Karpas-422 (cell line): ENCODE measurements at places on chromosomes 12 and 14. TPM values are rescaled to one million over a fixed set of nuclear protein-coding genes. Genes with fewer than 3 reads are reported as not detected.
A peak's percentile ranks its signal among the peaks of the same experiment; 100 is the strongest.

DNA sequence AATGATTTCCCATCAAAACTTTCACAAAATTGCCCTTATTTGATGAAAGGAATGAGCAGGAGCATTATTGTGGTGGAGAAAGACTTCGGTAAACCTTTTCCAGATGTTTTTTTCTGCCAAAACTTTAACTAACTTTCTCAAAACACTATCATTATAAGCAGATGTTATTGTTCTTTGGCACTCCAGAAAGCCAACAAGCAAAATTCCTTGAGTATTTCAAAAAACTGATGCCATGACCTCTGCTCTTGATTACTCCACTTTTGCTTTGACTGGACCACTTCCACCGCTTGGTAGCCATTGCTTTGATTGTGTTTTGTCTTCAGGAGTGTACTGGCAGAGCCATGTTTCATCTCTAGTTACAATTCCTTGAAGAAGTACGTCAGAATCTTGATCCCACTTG, 29.7 kb upstream of the RAB21 start:
- peak; percentile 19 for DNase-seq

DNA sequence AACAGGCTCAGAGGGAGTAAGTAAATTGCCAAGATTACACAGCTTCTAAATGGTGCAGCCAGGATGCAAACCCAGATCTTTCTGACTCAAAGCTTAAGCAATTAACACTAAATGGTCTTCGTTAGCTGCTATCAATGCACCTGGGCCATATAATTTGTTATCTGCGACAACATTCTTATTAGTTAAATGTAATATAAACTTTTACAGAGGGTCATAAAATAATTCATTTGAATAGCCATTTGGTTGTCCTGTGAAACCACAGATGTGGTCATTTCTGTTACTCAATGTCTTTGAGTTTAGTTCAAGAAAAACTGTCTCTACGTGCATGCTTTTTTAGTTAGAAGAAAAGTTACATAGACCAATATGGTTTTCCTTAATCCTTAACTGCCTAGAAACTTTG, 22.1 kb upstream of the NAP1L1 start:
- DNase-seq = no peak

DNA sequence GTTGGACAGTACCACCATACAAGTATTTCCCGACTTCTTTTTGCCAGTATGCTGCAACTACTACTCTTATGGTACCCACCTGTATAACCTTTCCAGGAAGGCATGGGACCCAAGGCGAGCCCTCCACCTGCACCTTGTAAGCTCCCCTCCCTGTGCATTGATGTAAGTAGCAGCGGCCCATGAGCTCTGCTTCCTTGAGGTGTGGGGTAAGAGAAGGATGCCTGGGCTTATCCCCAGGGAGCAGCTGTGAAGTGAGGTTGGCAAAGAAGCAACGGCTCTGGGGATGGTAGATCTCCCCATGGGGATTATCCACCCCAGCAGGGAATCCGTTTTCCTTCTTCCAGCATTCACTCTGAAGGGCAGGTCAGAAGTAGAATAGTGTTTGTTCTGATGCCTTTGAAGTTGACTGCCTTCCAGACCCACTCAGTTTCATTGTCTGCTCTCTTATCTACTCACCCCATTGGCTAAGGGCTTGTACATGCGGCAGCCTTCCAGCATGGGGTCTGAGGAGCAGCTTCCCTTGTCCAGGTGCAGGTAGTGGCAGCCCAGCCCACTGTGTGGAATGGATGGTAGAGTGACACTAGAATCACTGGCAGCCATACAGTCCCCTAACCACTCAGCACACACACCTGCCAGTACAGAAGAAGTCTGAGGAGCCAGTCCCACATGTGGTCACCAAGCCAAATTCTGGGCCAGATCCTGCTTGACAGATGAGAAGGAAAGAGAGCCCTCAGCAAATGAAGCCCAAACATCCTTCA, 3.4 kb downstream of the CIROP start:
- DNase-seq = no peak

DNA sequence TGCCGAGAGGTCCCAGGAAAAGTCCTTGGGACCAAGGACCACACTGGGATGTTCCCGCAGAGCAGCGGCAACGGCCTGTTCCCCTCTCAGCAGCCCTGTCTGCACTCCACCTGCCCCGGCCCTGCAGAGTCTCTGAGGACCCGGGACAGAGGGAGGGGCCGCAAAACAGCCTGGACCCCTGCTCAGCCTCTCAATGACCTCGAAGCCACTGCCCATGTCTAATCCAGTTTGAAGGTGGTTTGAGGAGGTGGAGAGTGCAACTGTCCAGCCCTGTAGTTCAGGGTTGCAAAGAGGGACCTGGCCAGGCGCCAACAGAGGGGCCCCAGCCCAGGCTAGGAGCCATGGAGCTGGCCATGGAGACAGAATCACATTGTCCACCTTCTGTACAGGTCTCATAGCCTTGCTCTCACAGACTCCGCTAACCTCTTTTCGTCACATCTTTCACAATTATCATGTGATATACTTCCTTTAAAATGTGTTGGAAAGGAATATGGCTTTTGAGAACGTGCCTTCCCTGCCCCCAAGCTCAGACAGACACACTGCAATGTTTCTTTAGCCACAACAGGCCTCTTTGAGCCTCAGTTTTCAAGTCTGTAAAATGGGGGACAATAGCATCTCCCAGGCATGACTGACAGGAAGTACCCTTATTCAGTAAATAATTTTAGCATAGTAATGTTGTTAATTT, 49.3 kb downstream of the ACTN1 start:
- DNase-seq = no peak

DNA sequence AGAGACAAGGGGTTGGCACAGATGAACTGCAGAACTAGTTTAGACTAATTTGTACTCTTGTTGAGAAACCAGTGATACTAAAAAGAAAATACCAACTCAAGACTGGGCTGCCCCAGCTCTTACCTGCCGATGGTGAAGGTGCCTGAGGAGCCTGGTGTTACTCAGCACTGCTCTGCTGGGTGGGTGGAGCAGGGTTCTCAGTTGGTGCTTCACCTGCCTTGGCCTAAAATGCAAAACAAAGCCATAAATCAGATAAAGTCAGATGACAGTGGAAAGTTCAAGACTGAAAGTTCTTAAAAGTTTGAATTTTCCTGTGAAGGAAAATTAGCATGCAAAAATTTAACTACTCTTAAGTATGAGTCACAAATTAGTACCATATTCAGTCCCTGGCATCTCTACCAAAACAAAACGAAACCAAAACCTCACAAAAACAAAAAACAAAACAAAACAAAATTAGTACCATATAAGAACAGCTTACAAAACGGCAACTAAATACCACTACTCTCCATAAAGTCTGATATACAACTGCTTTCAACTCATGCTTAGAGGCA, 21.9 kb downstream of the YBX3 start:
- DNase-seq = no peak

DNA sequence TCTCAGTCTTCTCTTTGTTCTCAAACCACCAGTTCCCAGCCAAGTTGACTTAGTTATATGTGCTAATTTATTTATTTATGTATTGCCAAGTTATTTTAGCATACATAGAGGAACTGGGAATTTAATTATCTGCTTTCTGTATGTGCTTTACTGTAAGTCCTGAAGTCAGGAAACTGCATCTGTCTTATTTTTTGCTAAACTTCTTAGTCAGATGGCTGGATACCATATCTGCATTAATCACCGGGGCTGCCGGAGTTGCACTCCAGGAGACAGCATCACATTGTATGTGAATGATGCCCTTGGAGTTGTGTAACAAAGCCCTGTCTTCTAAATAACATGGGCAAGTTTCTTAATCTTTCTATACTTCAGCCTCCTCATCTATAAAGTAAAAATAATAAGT, 96.2 kb downstream of the MON2 start:
- DNase-seq = no peak

DNA sequence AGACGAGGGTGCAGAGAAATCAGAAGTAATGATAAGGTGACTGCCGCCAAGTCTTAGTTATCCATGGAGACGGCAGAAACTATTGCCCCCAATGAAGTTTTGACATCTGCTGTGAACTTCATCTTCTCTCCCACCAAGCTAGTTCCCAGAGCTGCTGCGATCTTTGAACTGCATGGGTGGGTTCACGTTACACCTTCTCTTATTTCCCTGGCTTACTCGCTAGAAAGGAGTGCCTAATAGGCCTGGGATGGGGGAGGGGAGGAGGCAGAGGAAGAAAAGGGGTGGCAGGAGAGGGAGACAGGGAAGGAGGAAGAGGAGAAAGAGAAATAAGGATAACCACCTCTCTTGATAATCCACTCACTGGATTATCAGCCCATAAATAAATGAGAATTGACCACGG, 157.1 kb downstream of the NTF3 start:
- DNase-seq = no peak

DNA sequence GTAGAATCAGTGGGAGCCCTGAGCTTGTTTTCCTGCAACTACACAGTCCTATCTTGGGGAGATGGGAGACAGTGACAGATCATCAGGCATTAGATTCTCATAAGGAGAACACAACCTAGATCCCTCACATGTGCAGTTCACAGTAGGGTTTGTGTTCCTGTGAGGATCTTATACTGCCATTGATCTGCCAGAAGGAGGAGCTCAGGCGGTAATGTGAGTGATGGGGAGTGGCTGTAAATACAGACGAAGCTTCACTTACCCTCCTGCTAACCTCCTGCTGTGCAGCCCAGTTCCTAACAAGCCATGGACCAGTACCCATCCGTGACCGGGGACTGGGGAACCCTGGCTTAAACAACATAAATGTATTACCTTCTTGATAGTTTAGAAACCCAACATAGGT, 1034.1 kb downstream of the BCL11B start:
- no peak for DNase-seq

- DNase-seq = no peak
Observed at GRCh38 chr12:117761528-117762100, 207.2 kb downstream of the KSR2 start.

- DNase-seq = no peak
Observed at GRCh38 chr14:89017417-89017816, 193.0 kb downstream of the TTC8 start.

DNA sequence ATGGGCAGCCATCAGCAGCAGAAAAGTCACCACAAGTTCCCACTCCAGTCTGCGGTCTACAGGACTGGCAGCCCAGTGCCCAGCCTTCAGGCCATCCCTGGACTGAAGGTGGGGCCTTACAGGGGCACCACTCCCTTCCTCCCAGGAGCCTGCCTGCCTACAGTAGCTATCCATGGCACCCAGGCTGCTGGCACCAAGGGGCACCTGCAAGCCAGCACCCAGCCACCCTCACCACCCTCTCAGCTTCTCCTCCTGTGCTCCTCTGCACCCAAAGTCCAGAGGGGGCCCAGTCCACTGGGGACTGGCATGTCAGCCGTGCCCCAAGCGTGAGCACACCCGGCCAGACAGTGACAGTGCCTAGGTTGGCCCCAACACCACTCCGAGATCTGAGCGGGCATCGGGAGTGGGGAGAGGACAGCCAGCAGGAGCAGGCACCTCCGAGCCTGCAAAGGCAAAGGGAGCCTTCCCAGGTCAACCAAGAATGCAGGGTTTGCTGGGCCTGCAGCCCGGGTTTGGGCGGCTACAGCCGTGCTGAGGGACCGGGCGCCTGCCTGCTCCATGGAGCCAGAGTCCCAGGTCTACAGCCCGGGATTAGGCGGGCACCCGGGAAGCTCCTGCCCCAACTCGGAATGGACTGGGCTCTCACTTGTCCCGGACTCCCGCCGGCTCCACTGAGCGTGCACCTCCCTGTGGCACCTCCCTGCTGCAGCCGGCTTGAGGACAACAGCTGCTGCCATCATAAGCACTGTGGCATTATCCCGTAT, 8.1 kb upstream of the OR6C65 start:
- no peak for DNase-seq

The KLRC4 gene
- total RNA-seq = not detected in 2 replicates
